Hematopoietic multipotent progenitor cell (in vitro differentiated cells): ENCODE measurements at places on chromosomes 6 and 20.

GRCh38 chr6:99495466-99495865, 19.8 kb downstream of the USP45 start:
- DNase-seq = no peak

GRCh38 chr6:109055771-109056235, 38.8 kb downstream of the SESN1 start:
- no peak for DNase-seq

GRCh38 chr6:32772656-32773055, 9.3 kb upstream of the HLA-DQB2 start:
- DNase-seq = peak; percentile 42

- DNase-seq = no peak
Measured at GRCh38 chr6:9412951-9413559, 977.7 kb upstream of the SLC35B3 start.

DNA sequence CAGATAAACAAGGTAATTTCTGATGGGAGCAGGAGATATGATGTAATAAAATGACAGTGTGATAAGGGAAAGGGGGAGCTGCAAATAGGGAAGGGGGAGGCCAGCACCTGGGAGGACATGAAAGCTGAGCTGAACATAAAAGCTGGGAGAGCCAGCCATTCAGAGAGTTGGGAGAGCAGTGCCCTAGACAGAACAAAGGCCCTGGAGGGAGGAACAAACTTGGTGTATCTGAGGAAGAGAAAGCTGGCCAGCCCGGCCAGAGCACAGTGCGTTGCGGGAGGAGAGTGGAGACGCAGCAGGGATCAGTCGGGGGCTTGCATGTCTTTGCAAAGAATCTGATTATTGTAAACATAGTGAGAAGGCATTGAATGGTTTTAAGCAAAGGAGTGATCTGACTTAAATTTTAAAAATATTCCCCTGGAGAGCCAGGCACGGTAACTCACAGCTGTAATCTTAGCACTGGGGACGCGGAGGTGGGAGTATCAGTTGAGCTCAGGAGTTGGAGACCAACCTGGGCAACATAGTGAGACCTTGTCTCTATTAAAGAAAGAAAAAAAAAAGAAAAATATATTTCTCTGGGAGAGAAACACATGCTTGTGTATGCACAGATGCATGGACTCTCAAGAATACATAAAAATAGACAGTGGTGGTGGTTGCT, 318.2 kb downstream of the ZFAND3 start:
- no peak for DNase-seq

- peak; percentile 84 for DNase-seq
Measured at GRCh38 chr6:39980839-39981580, 46.7 kb upstream of the MOCS1 start.

DNA sequence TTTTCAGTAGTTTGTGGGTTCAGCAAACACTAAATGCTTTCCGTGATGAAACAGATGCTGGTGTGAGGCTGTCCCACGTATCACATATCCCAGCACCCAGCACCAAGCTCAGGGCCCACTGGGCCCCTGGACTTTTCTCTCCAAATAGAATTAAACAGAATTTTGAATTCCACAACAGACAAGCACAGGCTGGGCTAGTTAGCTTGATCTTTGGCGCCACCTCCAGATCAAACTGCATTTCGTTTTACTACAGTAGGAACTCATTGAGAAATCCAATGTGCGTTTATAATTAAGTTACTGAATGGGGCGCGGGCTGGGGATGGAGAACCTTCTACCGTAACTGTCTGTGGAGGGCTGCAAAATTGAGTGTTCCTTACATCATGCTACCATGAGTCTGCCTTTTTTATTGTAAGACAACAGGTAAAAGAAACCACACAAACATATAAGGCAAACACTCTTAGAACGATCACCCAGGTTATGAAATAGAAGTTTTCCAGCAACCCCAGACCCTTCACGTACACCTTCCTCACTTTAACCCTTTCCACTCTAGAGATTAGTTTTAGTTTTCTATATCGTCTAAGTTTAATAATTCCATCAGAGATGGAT, 107.8 kb downstream of the ZFP64 start:
- DNase-seq = peak; percentile 83

DNA sequence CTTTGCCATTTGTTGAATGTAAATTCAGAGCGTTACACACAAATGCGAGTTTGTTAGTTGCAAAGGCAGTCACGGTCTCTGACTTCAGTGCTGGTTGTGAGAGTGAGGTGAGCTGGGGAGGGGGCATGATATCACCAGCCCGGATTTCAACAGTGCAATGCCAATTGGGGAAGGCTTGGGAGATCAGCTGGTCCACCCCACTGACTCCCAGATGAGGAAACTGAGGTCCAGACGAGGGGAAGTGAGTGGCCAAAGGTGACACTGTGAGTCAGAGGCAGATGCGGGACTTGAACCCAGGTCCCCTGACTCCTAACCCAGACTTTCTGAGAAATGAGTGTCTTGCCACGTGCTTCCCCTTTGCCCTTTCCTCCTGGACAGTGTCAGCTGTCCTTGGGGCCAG, 62.1 kb downstream of the CEBPB start:
- no peak for DNase-seq

GRCh38 chr6:53834132-53834531, 39.3 kb downstream of the LRRC1 start:
- DNase-seq = no peak

DNA sequence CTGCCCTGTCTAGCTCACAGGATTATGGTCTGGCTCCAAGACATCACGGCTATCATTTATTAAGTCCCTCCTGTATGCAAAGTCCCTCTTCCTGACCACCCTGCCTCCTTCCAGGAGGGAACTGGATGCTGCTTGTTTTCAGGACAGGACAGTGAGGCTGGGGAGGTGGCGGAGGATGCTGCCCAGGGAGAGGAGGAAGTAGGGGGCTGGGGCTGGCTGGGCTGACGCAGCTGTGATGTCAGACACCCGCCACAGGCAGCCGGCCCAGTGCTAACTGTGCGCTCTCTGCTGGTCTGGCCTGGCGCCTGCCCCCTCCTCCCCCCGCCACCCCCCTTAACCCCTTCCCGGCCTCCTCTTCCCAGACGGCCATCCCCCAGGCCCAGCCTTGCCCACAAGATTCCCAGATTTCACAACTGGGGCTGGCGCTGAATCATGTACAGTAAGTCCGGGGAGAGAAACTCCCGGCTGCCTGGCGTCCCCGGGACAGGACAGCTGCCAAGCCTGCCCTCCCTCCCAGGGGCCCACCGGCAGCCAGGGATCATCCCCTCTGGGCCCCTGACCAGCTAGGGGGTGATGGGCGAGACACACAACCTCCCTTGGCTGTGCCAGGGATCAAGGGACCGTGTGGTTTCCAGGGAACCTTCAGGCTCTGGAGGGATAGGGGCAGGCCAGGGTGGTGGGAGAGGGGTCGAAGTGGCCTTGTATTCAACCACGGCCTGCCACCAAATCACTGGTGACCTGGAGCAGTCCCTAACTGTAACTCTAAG, 118.1 kb downstream of the CEBPB start:
- DNase-seq = peak; percentile 57
